ENCODE measurements at places on chromosomes 7 and 10. TPM values are rescaled to one million over a fixed set of nuclear protein-coding genes. Genes with fewer than 3 reads are reported as not detected.
A peak's percentile ranks its signal among the peaks of the same experiment; 100 is the strongest.

Gene HOGA1
- total RNA-seq = 0.83 TPM

Gene ANXA8L1
- not detected for total RNA-seq

Gene MMD2
- not detected for total RNA-seq

- H3K4me3 ChIP-seq = no peak overlapping the region
- H3K27me3 ChIP-seq = no peaks in the 10 kb centered on the region
- DNase-seq = no peak
- H3K36me3 ChIP-seq = no peaks in the 10 kb centered on the region
- H3K27ac ChIP-seq = no peak overlapping the region
- peaks cover 33% of the 10 kb centered on the region for H3K4me1 ChIP-seq
Measured at GRCh38 chr7:136883046-136883445, 14.6 kb downstream of the CHRM2 start.

DNA sequence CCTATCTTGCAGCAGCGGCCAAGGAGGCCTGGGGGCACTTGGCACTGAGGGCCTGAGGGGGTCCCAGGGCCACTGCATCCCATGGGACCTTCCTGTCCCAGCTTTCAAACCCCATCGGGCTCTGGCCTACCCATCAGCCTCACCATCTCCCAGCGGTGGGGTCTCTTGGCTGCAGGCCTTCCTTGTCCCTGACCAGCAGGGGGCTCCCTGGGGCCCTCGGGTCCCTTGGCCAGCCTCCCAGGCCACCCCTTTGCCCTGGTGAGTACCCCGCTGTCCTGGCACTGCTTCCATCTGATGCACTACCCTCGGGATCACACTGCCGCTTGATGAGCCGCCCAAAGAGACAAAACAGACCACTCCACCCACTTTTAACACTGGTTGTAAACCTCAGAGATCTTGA lies 43.5 kb downstream of the YKT6 start:
- no peak overlapping the region for H3K27ac ChIP-seq
- H3K27me3 ChIP-seq = no peaks in the 10 kb centered on the region
- H3K36me3 ChIP-seq = no peaks in the 10 kb centered on the region
- no peak for DNase-seq
- no peaks in the 10 kb centered on the region for H3K4me1 ChIP-seq

DNA sequence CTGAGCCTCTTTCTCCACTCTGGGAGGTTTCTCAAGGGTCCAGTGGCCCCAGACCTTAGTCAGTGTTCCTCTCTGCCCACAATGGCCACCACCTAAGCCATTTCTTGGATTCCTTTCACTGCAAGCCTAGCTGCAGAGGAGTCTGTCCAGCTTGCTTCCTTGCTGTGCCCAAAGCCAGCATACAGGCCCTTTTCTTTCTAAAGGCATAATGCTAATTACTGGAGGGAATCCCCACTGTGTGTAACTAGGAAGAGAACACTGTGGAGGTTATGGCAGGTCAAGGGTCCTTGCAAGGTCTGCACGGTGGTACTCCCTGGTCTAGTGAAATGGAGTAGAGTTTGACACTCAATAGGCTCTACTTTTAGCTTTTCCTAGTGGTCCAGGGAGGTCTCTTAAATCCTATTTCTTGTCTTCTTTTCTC lies 70.4 kb upstream of the CC2D2B start:
- peak overlapping the region; percentile 66 for H3K27ac ChIP-seq
- no peaks in the 10 kb centered on the region for H3K27me3 ChIP-seq
- H3K4me3 ChIP-seq = no peak overlapping the region
- no peak for DNase-seq

Gene MRLN
- total RNA-seq = not detected

GRCh38 chr7:115052706-115053105 lies 130.8 kb downstream of the MDFIC start:
- H3K4me3 ChIP-seq = no peak overlapping the region
- no peak overlapping the region for H3K27ac ChIP-seq
- H3K36me3 ChIP-seq = no peaks in the 10 kb centered on the region
- H3K4me1 ChIP-seq = no peaks in the 10 kb centered on the region
- DNase-seq = no peak

- H3K27ac ChIP-seq = no peak overlapping the region
- H3K27me3 ChIP-seq = no peaks in the 10 kb centered on the region
- H3K4me1 ChIP-seq = no peaks in the 10 kb centered on the region
- H3K36me3 ChIP-seq = no peaks in the 10 kb centered on the region
- H3K4me3 ChIP-seq = no peak overlapping the region
Measured at GRCh38 chr7:139452958-139453672, 30.4 kb downstream of the KLRG2 start.

Gene AMZ1
- total RNA-seq = 0.66 TPM

DNA sequence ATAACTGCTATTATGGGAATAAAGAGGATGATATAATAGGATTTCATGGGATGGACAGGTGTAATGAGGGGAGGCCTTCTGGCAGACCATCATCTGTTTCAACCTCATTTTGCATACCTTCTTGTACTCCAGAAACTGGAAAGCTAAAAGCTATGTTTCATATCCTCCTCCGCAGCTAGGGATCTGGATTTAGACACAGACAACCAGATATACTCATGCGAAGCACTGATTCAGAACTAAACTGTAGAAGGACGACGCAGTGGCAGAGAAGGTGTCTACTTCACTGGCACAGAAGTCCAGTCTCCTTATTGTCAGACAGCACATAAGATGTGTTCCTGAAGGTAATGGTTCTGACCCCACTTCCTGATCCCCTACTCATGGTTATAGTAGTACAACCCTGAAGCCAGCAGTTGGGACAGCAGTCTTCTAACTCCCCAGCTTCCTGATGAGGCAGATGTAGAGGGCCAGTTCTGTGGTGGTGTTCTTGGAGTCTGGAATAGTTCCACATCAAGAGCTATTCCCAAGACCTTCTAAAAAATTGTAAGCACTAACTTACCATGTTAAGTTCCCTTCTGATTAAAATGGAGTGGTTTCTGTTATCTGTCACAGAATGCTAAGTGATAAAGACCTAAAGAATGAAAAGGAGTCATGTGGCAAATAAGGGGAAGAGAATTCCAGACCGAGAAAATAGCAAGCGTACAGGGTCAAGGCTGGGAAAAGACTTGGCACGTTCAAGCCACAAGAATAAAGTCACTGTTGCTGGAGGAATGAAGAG lies 550.3 kb downstream of the GRM8 start:
- H3K4me1 ChIP-seq = no peaks in the 10 kb centered on the region
- no peaks in the 10 kb centered on the region for H3K27me3 ChIP-seq
- DNase-seq = no peak

DNA sequence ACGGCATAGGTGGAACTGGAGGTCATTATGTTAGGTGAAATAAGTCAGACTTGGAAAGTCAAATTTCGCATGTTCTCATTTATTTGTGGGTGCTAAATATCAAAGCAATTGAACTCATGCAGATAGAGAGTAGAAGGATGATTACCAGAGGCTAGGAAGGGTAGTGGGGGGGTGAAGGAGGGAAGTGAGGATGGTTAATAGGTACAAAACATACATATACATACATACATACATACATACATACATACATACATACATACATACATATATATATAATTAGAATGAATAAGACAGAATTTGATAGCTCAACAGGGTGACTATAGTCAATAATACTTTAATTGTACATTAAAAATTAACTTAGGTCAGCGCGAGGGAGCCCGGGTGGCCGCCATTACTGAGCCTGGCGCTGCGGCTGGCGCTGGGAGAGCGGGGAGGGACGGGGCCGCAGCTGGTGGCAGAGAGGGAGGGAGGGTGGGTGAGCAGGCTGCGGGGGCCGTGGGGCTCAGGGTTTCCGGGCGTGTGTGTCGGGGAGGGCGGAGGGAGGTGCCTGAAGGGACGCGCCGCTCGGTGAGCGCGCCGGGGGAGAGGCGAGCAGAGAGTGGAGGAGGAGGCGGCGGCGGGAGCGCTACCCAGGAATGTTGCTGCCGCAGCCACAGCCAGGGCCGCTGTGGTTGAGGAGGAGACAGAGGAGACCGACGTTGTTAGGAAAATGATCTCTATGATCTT lies 85.8 kb upstream of the EGFR start:
- no peaks in the 10 kb centered on the region for H3K36me3 ChIP-seq
- H3K27ac ChIP-seq = peak overlapping the region; percentile 77
- peaks cover 10% of the 10 kb centered on the region for H3K4me1 ChIP-seq
- H3K27me3 ChIP-seq = no peaks in the 10 kb centered on the region
- DNase-seq = no peak
- peak overlapping the region; percentile 65 for H3K4me3 ChIP-seq

DNA sequence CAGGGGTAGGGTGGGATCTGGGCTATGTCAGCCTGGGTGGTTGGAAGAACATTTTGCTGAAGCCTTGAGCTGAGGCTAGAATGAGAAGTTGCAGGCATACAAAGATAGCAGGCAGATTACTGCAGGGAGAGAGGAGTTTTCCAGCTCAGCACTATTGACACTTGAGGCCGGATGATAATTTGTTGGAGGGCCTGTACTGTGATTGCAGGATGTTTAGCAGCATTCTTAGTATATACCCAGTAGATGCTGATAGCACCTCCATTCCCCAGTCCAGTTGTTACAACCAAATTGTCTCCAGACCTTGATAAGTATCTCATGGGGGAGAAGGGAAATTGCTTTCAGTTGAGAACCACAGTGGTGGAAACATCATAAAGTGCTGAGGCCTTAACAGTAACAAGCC lies 158.6 kb upstream of the CHRM2 start:
- no peak overlapping the region for H3K4me3 ChIP-seq
- DNase-seq = no peak
- H3K27me3 ChIP-seq = no peaks in the 10 kb centered on the region
- H3K4me1 ChIP-seq = no peaks in the 10 kb centered on the region

DNA sequence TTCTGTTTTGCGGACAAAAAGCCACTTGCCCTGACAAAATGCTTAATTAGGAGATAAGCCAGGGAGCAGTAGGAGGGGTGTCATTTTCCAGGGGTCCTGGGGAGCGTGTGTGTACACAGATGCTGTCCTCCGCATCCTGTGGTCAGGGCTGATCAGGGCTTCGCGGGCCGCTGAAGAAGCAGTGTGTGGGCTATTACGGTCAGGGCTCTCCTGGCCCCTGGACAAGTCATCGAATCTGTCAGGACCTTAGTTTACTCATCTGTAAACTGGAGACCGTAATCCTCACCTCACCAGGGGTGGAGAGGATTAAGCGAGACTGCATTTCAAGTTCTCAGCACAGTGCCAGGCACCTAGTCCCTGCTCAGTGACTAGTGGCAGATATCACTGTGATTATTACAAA lies 26.0 kb upstream of the MXI1 start:
- H3K4me1 ChIP-seq = no peaks in the 10 kb centered on the region
- DNase-seq = no peak
- H3K4me3 ChIP-seq = no peak overlapping the region
- no peaks in the 10 kb centered on the region for H3K27me3 ChIP-seq
- no peak overlapping the region for H3K27ac ChIP-seq
- H3K36me3 ChIP-seq = no peaks in the 10 kb centered on the region

Gene CUZD1
- 0.17 TPM for total RNA-seq

Gene DNAH11
- 16.6 TPM for total RNA-seq

GRCh38 chr10:125840406-125840805 lies 17.1 kb downstream of the BCCIP start:
- no peaks in the 10 kb centered on the region for H3K4me1 ChIP-seq
- no peak overlapping the region for H3K27ac ChIP-seq
- no peak for DNase-seq
- H3K27me3 ChIP-seq = no peaks in the 10 kb centered on the region
- H3K36me3 ChIP-seq = peaks cover 77% of the 10 kb centered on the region
- no peak overlapping the region for H3K4me3 ChIP-seq

GRCh38 chr10:22630234-22631174 lies 83.9 kb downstream of the PIP4K2A start:
- H3K27me3 ChIP-seq = no peaks in the 10 kb centered on the region
- H3K4me3 ChIP-seq = no peak overlapping the region
- no peaks in the 10 kb centered on the region for H3K36me3 ChIP-seq
- DNase-seq = no peak

GRCh38 chr7:142557971-142558582 lies 191.2 kb upstream of the PRSS1 start:
- H3K4me1 ChIP-seq = no peaks in the 10 kb centered on the region
- no peaks in the 10 kb centered on the region for H3K36me3 ChIP-seq
- H3K27ac ChIP-seq = no peak overlapping the region
- DNase-seq = no peak
- no peak overlapping the region for H3K4me3 ChIP-seq

Gene ERCC6
- 9.4 TPM for total RNA-seq

Gene MARVELD1
- total RNA-seq = 104 TPM

DNA sequence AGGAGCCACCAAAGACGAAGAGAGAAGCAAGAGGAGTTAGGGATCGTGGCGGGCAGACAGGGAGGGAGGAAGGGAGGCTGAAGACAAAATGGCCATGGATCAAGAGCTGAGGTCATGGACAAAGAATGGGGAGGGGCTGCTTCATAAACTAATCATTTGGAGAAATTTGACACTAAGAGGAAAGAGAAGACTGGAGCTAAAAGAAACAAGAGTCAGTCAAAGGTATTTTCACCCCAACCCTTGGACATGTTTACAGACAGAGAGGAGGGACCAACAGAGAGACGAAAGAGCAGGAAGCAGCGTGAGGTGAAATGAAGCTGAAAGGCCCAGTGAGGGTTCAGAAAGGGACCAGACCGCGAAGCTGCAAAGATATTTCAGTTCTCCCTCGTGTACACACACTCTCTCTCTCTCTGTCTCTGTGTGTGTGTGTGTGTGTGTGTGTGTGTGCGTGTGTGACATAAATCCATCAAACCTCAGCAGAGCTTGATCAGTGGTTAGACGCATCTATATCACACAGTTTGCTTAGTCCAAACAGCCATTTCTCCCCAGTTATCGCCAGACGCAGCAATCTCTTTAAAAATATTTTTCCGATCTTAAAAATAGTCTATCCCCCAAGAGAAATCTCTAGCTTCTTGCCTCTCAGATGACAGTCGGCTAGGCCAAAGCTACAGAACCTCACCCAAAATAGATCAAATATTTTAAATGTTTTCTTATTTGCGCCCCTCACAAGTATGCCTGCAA lies 12.5 kb upstream of the CALD1 start:
- peak; percentile 81 for DNase-seq
- H3K4me1 ChIP-seq = peaks cover 34% of the 10 kb centered on the region
- no peaks in the 10 kb centered on the region for H3K36me3 ChIP-seq
- H3K27me3 ChIP-seq = no peaks in the 10 kb centered on the region
- peak overlapping the region; percentile 50 for H3K27ac ChIP-seq

DNA sequence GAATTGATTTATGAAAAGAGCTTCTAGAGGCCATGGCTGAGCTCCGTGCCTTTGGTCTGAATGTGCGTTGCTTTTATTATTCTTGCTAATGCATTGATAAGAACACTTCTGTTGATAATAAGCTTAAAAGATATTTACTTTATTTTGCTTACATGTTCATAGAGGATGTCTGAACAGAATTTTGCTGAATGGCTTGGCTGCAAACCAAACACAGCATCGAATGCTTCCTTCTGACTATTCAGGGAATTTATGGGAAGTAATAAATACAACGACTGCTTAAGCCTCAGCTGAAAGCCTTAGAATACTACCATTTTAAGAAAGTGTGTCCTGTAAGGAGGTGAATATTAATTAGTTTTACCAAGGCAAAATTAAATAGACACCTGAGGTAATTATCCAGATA lies 643.5 kb upstream of the POT1 start:
- no peaks in the 10 kb centered on the region for H3K27me3 ChIP-seq
- DNase-seq = no peak

Gene GPAM
- 6.3 TPM for total RNA-seq

DNA sequence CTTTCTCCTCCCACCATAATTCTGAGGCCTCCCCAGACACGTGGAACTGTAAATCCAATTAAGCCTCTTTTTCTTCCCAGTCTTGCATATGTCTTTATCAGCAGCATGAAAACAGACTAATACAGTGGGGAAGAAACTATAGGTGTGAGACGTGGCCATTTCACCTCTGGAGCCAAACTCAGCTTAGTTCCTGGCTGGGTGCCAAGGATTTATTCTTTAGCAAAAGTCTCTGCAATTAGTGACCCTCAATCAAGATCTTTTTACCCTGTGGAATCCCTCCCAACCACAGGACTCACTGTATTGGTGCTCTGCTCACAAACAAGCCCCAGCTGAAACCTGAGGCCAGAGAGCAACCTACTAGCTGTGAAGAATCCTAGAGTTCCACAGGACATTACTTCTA lies 28.1 kb upstream of the SFTPD start:
- H3K4me1 ChIP-seq = peaks cover 8% of the 10 kb centered on the region
- no peak for DNase-seq
- H3K36me3 ChIP-seq = no peaks in the 10 kb centered on the region
- no peak overlapping the region for H3K4me3 ChIP-seq

Gene AKR1E2
- total RNA-seq = 19.1 TPM
